GM06990 (cell line): ENCODE measurements at places on chromosomes 7 and 10.
A peak's percentile ranks its signal among the peaks of the same experiment; 100 is the strongest.

DNA sequence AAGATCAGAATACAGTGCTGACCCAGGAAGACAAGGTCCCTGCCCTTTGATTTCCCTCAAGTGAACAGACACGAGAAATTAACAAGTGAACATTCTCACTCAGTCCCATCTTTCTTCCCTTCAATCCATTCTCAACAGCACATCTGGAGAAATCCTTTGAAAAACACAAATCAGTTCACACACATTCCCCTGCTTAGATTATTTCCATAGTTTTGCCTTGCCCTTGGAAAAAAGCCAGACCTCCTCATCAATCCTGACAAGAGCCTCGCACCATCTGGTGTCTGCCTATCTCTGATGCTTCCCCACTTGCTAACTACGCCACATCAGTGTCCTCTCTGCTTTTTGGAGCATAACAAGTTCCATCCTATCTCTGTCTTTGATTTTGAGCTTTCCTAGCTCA, 94.4 kb upstream of the KIAA1217 start:
- DNase-seq = no peak

GRCh38 chr7:40199076-40199802, 64.4 kb downstream of the SUGCT start:
- no peak for DNase-seq

- DNase-seq = no peak
Observed at GRCh38 chr10:75179657-75180177, 30.9 kb upstream of the VDAC2 start.

GRCh38 chr10:22477334-22478287, 132.3 kb downstream of the SPAG6 start:
- no peak for DNase-seq

DNA sequence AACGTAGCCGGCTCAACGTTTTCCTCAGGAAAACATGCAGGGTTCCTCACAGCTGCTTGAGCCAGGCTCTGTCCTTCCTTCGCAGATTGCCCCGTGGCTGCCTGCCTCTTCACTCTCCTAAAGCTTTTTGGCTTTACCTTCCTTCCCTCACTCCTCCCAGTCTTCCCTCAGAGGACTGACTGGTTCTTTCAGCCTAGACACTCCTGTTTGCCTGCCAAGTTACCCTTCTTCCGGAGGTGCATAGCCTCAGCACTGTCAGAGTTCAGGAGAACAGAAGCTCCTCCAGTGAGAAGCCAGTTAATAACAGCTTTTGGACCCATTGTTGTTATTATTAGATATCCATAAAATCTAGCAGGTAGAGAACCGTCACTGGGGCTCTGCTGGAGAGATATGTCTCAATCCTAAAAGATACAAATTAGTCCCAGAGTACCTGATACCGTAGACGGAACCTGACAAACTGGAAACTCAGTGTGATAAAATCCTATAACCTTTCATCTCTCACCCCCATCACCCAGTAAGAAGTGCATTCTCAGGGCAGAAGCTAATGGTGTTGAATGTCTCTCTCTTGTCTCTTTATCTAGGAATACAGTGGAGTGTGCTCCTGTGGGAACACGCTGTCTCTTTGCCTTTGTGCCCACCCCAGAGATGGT, 79.6 kb downstream of the SND1 start:
- DNase-seq = no peak

- no peak for DNase-seq
Observed at GRCh38 chr7:113561446-113561845, 357.4 kb downstream of the PPP1R3A start.

DNA sequence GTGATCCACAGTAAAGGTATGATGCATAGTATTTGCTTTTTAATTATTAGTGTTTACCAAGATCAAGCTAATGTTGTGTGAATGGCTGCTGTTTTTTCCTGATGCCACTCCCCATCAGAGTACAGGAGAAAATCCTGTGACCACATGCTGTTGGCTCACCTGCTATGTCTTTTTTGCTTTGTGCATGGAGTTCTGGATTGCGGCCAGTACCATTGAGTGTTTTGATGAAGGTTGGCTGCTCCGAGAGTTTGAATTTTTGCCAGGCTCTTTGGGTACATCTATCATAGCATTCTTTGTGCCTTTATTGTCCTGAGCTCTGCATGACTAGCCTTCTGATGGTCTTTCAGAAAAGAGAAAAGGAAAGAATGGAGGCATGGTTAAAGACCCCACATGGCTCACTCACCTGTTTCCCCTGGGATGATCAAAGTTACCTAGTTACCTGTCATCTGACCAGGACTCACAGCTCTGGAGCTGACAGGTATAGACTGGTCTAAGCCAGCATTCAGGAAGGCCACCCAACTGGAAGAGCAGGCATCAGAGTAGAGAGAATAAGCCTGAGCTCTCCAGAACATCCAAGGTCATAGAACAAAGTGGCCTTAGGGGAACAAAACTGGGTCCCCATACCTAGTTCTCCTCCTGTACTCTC, 11.8 kb upstream of the SGPL1 start:
- DNase-seq = no peak

DNA sequence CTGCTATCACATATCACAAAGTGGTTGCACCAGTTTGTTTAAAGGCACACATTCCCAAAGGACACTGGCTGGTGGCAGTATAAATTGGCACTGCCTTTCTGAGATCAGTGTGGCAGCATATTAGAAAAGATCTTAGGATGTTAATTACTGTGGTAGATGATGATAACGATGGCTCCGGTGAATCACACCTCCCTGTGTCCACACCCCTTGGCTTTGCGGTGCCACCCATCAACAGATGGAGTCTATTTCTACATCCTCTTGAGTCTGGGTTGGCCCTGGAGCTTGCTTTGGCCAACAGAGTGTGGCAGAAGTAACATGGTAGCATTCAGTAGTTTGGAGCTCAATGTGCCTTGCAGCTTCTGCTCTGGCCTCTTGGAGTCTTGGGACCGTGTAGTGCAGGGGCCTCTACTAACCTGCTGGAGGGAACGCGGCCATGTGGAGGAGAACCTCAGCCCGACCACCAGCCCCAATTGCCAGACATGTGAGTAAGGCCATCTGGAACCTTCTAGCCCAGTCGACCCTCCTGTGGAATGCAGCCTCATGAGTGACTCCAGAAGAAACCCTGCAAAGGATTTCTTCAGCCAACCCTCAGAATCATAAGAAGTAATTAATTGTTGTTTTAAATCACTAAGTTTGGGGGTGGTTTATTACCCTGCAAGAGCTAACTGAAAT, 27.2 kb upstream of the PLEKHA1 start:
- no peak for DNase-seq

DNA sequence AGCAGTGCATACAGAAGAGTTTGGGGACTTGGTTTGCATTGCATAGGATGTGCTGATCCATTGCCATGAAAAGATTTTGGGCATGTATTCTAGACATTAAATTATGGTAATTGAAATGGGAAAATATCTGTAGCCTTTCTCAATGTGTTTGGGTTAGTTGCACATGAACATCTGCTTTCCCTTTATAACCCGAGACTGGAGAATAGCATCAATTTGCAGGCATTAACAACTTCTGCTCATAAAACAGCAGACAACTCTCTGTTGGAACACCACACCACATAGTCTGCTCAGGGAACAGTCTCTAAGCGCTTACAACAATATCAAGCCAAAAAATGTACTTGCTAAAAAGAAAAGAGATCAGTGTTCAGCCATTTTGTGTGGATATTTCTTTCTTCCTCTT, 1391.1 kb upstream of the LRRTM3 start:
- DNase-seq = no peak

GRCh38 chr7:29177963-29178600, 16.5 kb upstream of the CHN2 start:
- no peak for DNase-seq

DNA sequence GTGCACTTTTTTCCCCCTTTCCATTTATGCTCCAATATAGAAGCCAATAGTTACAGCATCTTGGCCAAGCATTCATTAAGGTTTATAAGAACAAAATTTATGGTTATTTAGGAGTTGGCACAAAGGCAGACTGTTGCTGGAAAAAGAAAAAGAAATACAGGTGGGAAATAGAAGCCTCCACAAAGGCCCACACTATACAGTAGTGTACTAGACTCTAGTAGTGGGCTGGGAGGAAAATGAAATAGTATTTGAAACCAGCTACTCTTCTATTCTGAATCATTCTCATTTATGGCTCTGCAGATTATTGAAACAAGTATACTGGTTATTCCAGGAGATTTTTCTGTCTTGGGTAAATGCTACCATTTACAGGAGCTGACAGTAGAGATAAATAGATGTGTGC, 80.9 kb upstream of the CDK6 start:
- DNase-seq = no peak

DNA sequence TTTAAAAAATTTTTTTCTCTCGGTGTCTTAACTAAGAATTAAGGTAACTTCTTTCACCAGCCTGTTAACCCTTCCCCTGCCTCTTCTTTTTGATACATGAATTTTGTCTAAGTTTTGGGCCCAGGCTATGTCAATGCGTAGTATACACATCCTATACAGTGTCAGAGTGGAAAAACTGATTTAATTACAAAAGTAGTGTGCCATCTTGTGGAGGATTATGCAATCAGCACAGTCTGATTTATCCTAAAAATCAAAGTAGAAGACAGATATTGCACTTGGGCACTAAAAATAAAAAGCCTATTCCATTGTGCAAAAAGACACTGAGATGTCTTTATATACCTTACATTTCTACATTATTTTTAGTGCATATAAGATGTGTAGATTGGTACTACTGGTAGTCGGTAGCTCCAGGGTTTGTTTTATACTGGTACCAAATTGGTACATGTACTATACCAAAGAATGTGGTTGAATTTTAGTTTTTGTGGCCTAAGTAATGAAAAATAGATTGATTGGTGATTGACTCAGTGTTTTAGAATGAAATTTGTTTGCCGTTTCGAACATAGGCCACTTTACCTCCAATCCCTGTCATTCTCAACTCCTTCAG, 96.6 kb downstream of the MKLN1 start:
- peak; percentile 6 for DNase-seq

DNA sequence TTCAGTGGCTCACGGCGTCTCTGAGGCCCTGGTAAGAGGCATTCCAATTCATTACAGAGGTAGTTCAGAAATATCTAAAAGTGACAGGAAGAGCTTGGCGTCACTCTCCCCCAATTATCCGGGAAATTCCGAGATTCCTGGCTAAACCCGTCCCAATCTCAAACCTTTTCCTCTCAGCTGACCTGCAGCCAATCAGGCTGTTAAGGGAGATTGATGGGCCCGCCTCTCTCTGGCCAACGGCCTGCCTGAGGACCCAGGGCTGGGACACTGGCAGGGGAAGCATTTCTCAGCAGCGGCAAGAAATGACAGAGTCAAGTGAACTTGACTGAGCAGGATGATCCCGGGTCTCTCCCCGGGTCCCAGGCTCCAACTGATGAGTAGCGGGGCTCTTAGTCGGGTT, 72.3 kb downstream of the EBF3 start:
- no peak for DNase-seq

DNA sequence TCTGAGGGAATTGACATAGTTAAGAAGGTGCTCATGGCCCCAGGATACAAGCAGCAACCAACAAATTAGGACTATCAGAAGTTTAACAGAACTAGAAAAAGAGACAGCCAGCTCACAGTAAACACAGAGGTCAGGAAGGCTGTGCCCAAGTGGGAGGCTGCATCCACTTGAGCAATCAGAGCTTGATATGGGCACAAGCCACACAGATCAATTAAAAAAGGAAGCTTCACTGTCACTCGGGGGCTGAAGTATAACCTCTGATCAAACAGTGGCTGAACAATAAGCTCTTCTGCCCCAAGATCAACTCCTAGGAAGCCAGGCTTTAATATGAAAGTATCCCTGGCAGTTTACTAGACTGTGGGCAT, 40.0 kb downstream of the ZNF438 start:
- DNase-seq = no peak

- no peak for DNase-seq
Observed at GRCh38 chr10:65793738-65794425, 1132.0 kb upstream of the LRRTM3 start.

DNA sequence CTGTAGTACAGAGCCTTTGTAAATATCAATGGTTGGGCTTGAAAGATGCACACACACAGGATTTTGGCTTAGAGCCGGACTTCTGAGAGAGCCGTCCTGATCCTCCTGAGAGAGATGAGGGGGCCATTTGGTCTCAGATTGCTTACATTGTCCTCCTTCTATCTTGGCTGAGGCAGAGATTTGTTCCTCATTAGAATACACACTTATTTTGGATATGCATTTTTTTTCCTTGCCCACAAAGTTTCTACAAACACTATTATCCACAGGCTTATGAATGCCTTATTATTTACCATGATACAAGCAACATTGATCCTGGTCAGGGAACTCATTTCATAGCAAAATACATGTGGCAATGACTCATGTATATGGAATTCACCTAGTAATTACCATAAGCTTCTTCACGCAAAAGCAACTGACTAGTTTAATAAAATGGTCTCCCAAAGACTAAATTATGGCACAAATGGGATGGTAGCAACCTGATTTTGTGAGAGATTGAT, 175.3 kb downstream of the MDFIC start:
- DNase-seq = no peak

- no peak for DNase-seq
Observed at GRCh38 chr7:116340943-116341907, 130.9 kb downstream of the TES start.

GRCh38 chr10:43237631-43238446, 29.0 kb downstream of the RASGEF1A start:
- no peak for DNase-seq

DNA sequence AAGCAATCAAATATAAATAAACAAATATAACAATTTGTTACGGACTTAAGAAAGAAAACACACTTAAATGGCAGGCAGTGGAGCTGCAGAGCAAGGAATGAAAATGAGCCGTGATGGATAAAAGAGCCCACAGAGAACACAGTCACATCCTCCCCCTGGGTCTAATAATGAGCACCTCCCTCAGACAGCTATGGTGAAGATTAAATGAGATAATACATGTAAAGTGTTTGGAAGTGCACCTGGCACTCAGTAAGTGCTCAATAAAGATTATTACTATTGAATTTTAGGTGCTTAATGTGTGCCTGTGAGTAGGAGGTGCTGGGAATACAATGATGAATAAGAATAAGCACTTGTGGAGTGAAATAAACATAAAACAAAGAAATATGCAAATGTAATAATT, 49.1 kb upstream of the CABCOCO1 start:
- DNase-seq = no peak

DNA sequence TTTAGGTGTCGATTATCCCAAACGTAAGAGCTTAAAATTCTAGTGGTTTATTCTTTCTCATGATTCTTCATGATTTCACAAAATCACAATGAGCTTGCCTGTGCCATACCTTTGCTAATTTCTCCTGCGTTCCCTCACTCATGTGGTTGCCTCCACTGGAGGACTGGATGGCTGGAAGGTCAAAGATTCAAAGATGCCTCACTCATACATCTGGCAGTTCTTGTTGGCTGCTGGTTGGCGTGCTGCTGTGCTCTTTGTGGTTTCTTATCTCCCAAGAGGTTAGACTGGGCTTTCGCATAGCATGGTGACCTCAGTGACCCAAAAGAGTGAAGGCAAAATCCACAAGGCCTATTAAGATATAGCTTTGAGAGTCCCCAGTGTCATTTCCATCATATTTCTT, 877.6 kb upstream of the AUTS2 start:
- DNase-seq = no peak

GRCh38 chr7:50303335-50304128, 984 bp upstream of the IKZF1 start:
- no peak for DNase-seq

GRCh38 chr7:74017125-74017524, 10.8 kb upstream of the ELN start:
- no peak for DNase-seq

GRCh38 chr7:44398511-44398911, 73.1 kb upstream of the CAMK2B start:
- DNase-seq = no peak

- DNase-seq = no peak
Observed at GRCh38 chr10:91242940-91243339, 22.5 kb downstream of the PCGF5 start.

- DNase-seq = no peak
Observed at GRCh38 chr7:7005303-7005702, 177.0 kb upstream of the C1GALT1 start.

- DNase-seq = no peak
Observed at GRCh38 chr7:92988941-92989545, 128.7 kb downstream of the SAMD9 start.
